ENCODE measurements at places on chromosomes 1 and 21.

DNA sequence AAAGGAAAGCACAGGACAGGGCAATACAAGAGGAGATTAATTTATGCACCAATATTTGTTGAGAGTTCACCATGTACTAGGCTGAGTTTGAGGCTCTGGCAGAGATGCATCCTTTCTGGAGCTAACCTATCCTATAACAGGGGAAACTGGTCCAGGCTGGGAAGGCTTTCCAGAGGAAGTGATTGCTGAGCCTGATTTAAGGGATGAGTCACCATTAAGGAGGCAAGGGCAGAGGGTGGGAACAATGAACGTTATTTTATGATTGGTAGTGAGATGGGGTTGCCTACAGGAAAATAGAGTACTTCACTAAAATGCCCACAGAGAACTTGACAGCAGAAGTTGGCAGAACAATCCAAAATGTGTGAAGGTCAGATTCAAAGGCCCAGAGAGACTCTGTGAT lies 141.4 kb downstream of the PLPP3 start:
- no peak for DNase-seq

DNA sequence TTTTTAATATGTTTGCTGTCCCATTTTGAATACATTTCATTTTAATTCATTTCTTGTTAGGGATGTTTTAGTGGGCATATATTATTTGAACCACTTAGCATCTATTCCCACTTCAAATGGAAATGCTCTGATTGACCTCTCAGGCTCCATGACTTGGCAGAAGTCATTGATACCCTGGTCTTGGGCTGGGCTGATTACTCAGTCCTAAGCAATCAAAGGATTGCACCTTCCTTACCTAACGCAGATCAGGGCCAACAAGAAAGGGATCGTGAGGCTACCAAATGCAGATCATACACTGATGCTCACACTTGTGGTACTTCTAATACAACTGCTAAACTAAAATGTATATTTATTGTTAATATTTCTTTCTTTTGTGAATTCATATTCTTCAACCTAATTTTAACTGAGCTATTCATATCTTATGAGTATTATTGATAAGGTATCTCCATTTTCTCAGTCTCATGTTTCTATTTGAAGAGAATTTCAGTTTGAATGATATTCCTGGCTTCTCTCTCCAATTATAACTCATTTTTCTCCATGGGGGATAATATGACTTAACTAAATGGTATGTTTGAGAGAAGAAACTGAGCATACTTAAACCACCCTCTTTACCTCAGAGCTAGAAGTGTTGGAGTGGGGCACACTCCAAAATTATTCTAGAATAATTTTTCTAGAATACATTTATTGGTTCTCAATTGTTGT lies 615.5 kb upstream of the ADAMTS5 start:
- no peak for DNase-seq

GRCh38 chr1:36093226-36093625 lies 4.5 kb downstream of the ADPRS start:
- no peak for DNase-seq

DNA sequence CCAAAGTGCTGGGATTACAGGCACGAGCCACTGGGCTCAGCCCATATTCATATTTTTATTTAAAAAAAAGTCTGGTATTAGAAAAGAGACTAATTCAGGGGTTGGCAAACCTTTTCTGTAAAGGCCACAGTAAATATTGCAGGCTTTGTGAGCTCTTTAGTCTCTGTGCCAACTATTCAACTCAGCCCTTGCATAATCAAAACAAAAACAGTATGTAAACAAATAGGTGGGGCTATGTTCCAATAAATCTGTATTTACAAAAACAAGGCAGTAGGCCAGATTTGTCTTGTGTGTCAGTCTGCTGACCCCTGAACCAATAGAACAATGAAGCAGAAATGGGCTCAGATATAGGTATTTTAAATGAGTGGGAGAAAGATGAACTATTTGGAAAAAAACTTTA lies 49.3 kb downstream of the CDC42BPA start:
- no peak for DNase-seq

DNA sequence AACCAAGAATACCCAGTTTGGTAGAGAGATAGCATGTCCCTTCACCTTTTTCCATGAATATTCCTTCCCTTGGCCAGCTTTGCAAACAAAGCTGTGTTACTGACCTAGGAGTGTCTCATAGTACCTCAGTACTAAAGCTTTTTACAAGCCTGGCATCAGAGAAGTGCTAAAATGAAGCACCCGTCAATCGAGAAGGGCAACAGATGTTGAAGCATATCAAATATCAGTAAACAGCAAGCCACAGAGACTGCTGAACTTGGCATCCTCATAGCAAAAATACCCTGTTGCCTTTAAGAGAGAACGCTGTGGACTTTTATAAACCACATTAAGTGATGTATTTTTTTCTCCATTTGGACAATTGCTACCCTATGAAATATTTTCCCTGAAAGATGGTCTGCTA lies 128.6 kb upstream of the HOOK1 start:
- no peak for DNase-seq

DNA sequence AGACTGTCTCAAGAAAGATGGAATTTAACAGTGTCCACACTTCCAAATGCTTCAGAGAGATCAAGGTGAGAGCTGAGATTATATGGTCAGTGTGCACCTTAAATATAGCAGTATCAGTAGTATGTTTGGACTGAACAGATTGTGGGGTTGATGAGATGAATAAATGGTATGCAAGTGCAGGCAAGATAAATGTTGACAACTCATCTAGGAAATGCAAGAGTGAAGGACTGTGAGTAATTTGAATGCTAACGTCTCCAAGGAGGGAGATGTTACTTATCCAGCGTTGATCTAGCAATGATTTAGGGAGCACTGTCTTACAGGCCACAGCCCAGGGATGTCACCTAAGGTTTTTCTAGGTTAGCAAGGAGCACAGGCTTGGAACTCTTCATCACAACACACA lies 170.7 kb upstream of the GALNT2 start:
- DNase-seq, result no peak

DNA sequence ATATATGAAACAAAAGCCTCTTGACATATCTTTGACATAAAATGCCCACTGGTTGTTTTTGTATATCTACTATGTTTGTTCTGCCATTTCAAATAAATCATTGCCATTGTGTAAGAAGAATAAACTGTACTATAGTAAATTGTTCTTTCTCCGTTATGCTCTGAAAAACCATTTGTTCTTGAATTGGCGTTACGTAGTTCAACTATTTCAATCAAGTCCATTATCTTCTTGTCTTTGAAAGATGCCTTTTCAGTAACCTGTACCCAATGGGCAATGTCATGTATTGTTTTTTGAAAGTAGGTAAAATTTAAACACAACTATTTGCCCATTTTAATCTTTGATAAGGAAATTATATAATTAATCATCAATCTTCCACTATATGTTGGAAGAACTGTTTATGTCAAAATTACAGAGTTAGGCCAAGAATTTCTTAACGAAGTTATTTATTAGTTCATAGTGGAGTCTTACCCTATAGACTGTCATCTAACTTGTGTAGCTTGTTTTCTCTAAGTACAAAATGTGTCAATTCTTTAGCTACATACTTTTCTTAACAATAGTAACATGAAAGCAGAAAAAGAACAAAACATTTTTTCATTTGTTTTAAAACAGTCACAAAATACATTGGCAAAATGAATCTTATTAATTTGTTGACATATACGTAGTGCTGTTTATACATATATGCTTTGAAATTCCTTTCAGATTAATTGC lies 294.8 kb downstream of the PTPRC start:
- no peak for DNase-seq

DNA sequence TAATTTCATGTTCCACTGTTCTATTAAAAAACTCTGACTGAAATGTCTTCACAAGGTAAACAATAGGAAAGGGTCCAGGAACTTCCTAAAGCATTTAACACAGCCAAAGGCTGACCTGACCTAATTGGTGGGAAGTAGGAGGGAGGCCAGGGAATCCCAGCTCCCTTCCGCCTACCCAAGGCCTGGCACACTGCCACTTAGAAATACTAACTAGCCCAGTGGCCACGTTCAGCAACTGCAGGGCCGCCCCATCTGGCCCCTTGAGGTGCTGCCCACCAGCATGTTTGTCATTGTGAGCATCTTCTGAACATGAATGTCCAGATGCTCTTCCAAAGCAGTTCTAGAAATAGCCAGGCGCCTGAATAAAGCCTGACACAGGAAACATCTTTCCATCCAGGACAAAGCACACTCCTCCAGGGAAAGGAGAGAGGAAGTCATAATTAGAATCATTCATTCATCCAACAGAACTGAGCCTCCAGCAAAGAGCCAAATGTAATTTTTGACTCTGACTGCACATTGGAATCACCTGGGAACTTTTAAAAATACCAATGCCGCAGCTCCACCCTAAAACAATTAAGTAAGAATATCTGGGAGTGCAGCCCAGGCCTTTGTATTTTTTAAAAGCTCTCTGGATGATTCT lies 44.6 kb upstream of the BCL9 start:
- no peak for DNase-seq

DNA sequence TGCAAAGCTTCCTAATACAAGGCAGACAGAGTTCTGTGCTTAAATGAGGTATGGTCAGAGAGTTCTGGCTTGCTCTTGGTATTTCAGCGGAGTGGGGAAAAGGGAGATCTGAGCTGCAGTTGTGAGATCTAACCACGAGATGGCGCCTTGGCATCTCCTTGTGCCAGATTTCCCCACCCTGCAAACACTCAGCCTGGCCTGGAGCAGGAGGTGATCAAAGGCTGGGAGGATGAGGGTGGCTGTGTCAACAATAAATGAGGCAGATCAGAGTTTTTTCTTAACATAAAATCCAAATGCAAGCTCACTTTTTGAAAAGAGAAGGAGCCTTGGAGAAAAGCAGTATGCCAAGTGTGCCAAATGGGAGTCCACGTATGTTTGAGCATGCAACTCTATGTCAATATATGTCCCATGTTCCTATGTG lies 4.1 kb upstream of the TFAP2E start:
- DNase-seq, result peak; percentile 69

DNA sequence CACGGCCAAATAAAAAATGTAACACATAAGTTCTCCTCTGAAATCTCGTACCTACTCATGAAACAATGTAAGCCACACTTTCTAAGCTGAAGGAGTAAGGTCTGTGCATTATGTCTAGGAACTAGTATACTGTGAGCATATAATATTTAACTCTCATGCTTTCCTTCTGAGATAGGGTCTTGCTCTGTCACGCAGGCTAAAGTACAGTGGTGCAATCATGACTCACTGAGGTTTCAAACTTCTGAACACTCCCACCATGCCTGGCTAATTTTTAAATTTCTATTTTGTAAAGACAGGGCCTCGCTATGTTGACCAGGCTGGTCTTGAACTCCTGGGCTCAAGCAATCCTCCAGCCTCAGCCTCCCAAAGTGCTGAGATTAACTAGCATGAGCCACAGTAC lies 71.3 kb downstream of the AHCTF1 start:
- no peak for DNase-seq

DNA sequence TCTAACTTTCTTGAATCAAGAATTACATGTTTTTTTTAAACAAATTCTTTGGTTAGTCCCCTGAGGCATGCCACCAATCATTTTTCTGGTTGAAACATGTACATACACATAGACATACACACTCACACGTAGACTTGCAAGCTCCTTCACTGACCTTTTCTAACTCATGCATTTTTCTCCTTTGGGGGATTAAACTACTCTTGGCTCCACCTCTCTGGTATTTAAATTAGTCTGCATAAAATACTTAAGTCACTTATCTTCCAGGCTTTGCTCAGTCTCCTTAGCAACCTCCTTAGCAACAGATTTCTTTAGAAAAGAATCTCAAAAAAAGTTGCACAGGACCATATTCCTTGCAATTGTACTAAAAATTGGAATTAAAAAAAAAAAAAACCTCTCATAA lies 440.9 kb upstream of the LRRC7 start:
- DNase-seq, result no peak

DNA sequence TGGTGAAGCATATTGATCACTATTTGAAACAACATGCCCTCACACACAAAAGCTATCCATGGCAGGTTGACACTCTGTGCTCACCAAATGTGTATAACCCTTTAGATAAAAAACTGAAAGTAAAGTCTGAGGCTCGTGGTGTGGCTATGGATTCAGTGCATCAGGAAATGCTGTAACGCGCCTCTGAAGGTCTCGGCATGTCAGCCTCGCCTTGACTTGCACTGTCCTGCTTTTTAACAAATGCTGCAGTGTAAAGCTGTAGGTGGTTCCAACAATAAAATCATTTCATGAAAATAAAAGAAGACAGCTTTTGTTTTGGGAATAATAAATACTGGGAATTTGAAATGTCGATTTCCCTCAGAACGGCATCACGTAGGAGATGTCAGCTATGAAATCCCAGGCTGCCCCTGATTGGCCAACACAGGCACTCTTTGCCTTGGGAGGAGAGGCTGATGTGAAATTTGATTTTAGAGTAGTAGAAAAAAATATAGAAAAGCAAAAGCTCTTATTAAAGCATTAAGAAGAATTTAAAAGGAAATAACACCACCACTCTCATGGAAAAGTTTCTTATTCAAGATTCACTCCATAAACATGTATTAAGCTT lies 168.2 kb downstream of the DSCAM start:
- no peak for DNase-seq

DNA sequence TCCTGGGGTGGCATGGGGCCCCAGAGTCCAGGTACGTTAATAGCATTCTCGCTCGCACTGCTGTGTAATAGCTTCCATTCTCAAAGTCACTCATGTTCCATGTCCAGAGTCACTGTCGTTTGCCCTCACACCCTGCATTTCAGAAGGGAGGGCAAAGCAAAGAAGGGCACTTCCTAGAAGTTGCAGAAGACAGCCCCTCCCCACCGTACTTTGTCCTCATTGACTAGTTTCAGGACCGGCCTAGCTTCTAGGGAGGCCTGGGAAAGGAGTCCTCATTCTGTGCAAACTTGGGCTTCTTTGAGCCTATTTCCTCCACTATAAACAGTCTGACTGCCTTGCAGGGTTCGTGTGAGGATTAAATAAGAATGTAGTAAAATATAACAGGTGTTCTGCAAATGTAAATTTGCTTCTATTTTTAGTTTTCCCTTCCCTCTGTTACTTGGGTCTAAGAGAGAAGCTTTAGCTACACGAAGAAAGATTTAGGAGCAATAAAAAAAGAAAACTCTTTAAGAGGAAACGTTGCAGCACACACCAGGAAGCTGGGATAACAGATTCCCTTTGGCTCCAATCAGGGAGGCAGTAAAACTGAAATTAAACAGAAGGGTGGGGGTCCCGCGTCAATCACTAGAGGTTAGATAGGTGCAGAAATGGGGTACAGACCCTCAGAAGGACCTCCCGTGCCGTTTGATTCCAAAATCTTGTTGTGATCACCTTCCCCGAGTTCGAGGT lies 40.1 kb downstream of the ACTL8 start:
- peak; percentile 85 for DNase-seq

Data from colonic mucosa (tissue), 4 donors.